ENCODE measurements at places on chromosomes 12 and 14.

GRCh38 chr12:41515953-41516352 lies 327.8 kb downstream of the PDZRN4 start:
- no peak for DNase-seq

DNA sequence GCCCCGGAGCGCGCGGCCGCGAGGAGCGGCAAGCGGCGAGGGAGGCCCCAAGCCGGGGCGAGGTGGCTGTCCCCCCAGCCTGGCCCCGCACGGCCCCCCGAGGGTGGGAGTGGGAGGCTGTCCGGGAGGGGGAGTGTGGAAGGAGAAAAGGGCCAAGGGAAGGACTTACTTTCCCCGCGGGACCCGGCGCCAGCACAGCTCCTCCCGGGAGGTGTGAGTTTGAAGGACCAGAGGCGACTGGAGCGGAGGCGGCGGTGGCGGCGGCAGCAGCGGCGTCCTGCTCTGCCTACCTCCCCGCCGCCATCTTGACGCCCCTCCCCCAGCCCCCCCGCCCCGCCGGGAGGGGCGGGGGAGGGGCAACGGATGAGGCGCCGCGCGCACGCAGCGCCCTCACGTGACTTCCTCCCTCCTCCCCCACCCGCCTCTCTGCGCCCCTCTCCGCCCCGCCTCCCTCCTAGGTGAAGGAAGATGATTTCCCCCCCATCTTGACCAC lies at the start of gene SBNO1:
Gene SBNO1, minus strand, starts transcription at position 316 of the 493 bp plus-strand sequence. CDS start 14,406 bp downstream, outside the sequence.
- DNase-seq: no peak

- no peak for DNase-seq
Measured at GRCh38 chr14:65920996-65921395, 508.5 kb downstream of the FUT8 start.

DNA sequence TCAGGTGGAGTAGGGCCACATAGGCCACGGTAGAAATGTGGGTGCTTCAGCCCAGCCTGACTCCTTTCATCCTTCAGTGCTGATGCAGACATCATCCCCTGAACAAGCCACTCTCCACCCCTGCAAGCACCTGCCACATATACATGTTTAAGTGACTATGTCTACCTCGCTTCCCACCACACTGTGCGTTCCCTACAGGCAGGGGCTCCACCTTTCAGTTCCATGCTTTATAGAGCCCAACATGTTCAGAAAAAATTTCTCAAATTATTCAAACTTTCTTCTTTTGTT lies 11.6 kb downstream of the SLC7A7 start:
- no peak for DNase-seq

- no peak for DNase-seq
Measured at GRCh38 chr12:53754633-53755264, 3.0 kb upstream of the CISTR start.

All from epithelial cell of proximal tubule (primary cell).